ENCODE measurements at places on chromosomes 3 and 15. TPM values are rescaled to one million over a fixed set of nuclear protein-coding genes. Genes with fewer than 3 reads are reported as not detected.

The TEX55 gene
- total RNA-seq, result not detected

The COPS2 gene
- total RNA-seq, result 69.4 TPM

The NDN gene
- not detected for total RNA-seq

The ZNF660 gene
- total RNA-seq, result not detected

DNA sequence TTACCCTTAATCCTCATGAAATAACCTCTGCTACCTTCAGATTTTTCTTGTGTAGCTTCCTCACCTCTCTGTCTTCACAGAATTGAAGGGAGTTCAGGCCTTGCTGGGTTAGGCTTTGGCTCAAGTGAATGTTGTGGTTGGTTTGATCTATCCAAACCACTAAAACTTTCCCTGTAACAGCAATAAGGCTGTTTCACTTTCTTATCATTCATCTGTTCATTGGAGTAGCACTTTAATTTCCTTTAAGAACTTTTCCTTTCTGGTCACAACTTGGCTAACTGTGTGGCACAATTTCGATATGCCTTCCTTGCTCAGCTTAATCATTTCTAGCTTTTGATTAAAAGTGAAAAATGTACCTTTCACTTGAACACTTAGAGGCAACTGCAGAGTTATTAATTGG, 129.8 kb downstream of the NR1I2 start:
- H3K4me1 ChIP-seq, result no peaks in the 10 kb centered on the region
- H3K27me3 ChIP-seq, result no peaks in the 10 kb centered on the region
- no peak for DNase-seq
- H3K4me3 ChIP-seq, result no peak overlapping the region

DNA sequence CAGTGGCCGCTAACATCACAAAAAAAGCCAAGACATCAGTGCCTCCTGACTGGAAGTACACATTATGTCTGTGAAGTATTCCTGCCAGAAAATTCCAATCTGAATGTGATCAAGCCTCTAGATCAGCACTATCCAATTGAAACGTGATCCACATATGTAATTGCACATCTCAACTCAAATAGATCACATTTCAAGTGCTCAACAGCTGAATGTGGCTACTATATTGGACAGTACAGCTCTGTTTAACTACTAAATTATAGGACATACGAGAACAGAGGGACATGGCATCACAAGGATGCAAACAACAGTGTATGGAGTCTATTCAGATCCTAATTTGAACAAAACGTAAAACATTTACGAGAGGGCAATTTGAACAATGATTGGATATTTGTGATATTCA, 542 bp upstream of the UBAP1L start:
- no peaks in the 10 kb centered on the region for H3K4me1 ChIP-seq
- H3K27ac ChIP-seq, result no peak overlapping the region
- DNase-seq, result no peak
- H3K36me3 ChIP-seq, result peaks cover 12% of the 10 kb centered on the region

DNA sequence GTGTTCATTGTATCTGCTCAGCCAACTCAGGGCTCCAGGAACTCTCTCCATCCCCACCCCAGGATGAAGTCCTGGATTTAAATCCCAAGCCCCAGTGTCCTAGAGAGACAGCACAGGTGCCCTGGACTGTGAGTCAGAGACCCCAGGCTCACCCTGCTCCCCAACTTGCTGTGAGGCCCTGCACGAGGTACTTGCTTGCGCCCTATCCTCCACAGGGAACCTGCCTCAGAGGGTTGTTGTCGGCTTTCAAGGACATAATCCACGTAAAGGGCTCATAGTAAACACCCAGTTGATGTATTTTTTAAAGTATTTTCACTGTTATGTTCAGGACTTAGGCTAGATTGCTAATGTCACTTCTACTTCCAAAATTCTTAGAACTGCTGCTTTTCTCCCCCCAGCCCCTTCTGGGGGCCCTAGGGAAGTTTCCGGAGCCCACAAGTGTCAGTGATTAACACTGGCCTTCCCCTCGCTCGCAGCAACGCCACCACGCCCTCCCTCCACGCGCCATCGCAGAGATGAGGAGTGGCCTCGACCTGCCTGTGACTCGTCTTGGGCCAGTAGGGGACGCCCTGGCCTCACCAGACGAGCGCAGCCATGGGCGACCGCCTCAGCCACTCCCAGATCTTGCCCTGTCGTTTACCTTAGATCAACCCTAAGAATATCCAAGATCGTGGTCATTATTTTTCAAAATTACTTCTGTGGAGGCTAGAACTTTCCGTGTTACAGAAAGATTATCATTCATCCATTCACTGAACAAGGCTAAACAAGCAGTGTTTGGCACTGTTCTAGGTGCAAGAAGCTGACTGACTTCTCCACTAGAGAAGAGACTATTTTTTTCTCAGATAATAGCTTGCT, 6.0 kb upstream of the SRP14 start:
- H3K27ac ChIP-seq, result peak overlapping the region; percentile 53
- no peaks in the 10 kb centered on the region for H3K27me3 ChIP-seq
- peak overlapping the region; percentile 58 for H3K4me3 ChIP-seq
- peaks cover 35% of the 10 kb centered on the region for H3K4me1 ChIP-seq
- no peaks in the 10 kb centered on the region for H3K36me3 ChIP-seq

- H3K27me3 ChIP-seq, result no peaks in the 10 kb centered on the region
- H3K4me3 ChIP-seq, result no peak overlapping the region
- H3K27ac ChIP-seq, result no peak overlapping the region
- no peaks in the 10 kb centered on the region for H3K36me3 ChIP-seq
These were observed 66.0 kb upstream of the BLM start for GRCh38 chr15:90650956-90651689.

DNA sequence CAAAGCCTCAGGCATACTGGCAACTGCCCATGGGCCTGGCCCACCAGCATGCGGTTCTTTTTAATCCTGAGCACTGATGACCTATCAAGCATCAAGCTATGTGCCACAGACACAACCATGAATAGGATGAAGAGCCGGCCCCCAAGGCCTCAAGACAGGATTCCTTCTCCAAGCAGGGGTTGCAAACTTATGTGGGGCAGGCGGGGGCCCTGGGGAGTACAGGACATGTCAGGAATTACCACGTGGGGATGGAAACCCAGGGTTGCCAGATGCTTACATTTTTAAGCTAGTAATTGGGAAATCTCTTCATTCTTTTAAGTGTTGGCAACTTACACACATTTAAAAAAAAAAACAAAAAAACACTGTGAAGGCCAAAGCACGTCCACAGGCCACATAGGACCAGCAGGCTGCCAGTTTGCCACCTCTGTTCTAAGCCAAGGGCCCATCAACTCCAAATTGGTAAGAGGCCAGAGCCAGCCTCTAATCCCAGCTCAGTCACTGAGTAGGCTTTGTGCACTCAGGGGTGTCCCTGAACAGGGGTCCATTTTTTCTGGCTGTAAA, 32.8 kb downstream of the BDH1 start:
- peaks cover 4% of the 10 kb centered on the region for H3K27me3 ChIP-seq
- DNase-seq, result no peak
- H3K27ac ChIP-seq, result no peak overlapping the region
- H3K4me1 ChIP-seq, result no peaks in the 10 kb centered on the region
- H3K4me3 ChIP-seq, result no peak overlapping the region

DNA sequence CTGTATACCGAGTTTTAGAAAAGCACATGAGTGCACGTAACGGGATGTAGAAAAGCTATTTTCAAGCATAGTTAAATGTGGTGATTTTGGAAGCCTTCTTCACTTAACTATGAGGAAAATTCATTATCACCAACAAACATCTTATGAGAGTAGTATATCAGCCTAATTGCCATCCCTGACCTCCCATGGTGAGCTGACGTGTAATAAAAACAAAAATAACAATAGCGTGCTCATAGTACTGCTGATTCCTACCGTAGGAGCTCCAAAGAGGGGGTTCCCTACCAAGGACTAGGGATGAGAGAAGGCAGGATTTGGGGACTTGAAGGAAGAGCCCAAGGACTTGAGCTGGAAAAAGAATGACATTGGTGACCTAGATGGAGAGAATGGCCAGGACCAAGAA, 16.9 kb downstream of the ST8SIA2 start:
- no peaks in the 10 kb centered on the region for H3K4me1 ChIP-seq
- H3K27me3 ChIP-seq, result peaks cover 4% of the 10 kb centered on the region
- DNase-seq, result no peak
- no peak overlapping the region for H3K4me3 ChIP-seq
- no peaks in the 10 kb centered on the region for H3K36me3 ChIP-seq

DNA sequence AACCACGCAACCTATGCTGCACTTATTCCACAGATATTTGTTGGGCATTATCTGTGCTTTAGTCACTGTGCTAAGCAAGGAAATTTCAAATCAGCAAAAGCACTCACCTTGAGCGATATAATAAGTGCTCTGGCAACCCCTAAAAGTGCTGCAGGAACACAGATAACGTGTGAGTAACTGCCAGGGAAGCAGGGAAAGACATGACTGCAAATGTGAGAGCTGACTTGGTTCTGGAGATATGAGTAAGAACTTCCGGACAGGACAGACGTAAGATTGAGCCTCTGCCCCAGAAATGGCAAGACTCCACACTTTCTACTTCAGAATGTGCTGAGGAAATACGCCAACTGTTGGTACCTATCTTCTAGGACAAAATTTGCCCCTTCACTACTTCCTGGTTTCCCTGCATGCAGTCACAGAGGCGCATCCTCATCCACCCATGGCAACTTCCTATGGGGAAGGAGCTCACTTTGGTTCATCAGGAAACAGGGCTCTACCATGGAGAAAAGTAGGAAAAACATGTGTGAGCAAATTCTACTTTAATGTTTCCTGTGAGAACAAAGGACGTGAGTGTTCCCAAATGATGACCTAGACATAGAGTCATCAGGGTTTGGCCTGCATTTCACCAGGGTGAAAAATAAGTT, 41.7 kb downstream of the AQP9 start:
- H3K27ac ChIP-seq, result no peak overlapping the region
- H3K36me3 ChIP-seq, result no peaks in the 10 kb centered on the region
- no peak for DNase-seq
- peaks cover 12% of the 10 kb centered on the region for H3K27me3 ChIP-seq

- no peak overlapping the region for H3K4me3 ChIP-seq
- DNase-seq, result no peak
- H3K27ac ChIP-seq, result no peak overlapping the region
- no peaks in the 10 kb centered on the region for H3K4me1 ChIP-seq
- H3K27me3 ChIP-seq, result no peaks in the 10 kb centered on the region
These were observed 119.8 kb downstream of the TNIK start for GRCh38 chr3:171340434-171340833.

- no peaks in the 10 kb centered on the region for H3K36me3 ChIP-seq
- H3K27me3 ChIP-seq, result no peaks in the 10 kb centered on the region
- no peak overlapping the region for H3K27ac ChIP-seq
- H3K4me1 ChIP-seq, result no peaks in the 10 kb centered on the region
These were observed 86.6 kb downstream of the FMN1 start for GRCh38 chr15:33107950-33108349.

DNA sequence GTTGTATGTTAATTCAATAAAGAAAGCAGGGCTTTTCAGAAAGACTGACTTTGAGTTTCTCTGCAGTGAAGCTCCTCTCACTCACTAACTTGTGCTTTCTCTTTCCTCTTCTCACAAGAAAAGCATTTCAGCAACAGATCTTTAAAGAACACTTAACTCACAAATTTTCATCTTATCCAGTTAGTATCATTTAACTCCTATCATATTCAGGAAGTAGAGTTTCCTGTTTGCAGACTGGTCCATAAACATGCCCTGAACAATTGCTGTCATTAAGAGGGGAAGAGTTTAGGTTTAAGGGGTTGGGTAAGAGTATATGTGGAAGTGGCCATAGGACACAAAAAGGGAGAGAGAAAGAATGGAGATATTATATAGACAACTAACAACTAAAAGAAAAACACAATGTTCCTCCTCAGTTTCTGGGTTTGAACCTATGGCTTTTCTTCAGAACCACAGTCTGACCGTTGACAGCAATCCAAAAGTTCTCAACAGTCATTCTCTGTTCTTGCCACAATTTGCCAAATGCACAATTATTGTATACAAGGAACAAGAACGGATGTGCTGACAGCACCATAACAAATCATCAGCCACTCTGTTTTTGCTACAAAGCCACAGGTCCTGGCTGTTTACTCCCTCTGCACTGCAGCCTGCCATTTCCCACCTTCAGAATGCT, 63.9 kb downstream of the CHAC1 start:
- no peak overlapping the region for H3K4me3 ChIP-seq
- no peak overlapping the region for H3K27ac ChIP-seq
- peaks cover 38% of the 10 kb centered on the region for H3K36me3 ChIP-seq
- no peaks in the 10 kb centered on the region for H3K27me3 ChIP-seq
- no peaks in the 10 kb centered on the region for H3K4me1 ChIP-seq

DNA sequence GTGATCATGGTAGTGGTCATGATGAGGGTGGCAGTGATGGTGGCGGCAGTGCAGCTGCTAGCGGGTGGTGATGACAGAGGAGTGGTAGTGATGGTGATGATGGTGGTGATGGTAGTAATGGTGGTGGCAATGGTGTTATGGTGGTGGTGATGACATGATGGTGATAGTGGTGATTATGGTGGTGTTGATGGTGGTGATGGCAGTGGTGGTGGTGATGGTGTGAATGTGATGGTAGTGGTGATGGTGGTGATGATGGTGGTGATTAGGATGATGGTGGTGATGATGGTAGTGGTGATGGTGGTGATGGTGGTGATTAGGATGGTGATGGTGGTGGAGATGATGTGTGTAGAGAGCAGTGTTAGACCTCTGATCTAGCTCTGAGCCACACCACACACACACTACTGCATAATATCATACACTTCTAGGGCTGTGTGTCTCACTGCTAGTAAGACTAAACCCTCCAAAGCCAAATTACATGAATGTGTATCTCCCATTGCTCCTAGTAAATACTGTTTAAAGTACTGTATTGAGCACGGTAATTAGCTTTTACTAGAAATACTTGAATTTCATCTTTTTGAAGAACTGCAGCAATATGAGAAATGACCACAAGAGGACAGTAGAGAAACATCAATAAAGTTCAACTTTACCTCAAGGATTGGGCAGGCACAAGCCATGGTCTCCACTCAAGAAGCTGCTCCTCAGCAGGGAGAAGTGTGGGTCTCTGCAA, 28.8 kb downstream of the TMED3 start:
- H3K4me1 ChIP-seq, result no peaks in the 10 kb centered on the region
- no peaks in the 10 kb centered on the region for H3K36me3 ChIP-seq
- H3K27me3 ChIP-seq, result no peaks in the 10 kb centered on the region
- DNase-seq, result peak; percentile 36
- H3K27ac ChIP-seq, result no peak overlapping the region

- H3K4me3 ChIP-seq, result no peak overlapping the region
- peak; percentile 95 for DNase-seq
- H3K4me1 ChIP-seq, result peaks cover 9% of the 10 kb centered on the region
- no peaks in the 10 kb centered on the region for H3K36me3 ChIP-seq
- H3K27me3 ChIP-seq, result no peaks in the 10 kb centered on the region
- H3K27ac ChIP-seq, result no peak overlapping the region
These were observed 14.3 kb downstream of the KAT2B start for GRCh38 chr3:20054549-20054987.

All from Panc1 (cell line).